Activated CD4-positive, CD25-positive, alpha-beta regulatory T cell treated with anti-CD3 and anti-CD28 coated beads, Interleukin-2, amount 50 U/mL, for 16 hours (primary cell): ENCODE measurements at places on chromosomes 16 and 17.

- no peak for DNase-seq
These were observed 6.1 kb downstream of the TMEM235 start for GRCh38 chr17:78237401-78238012.

- no peak for DNase-seq
These were observed 11.7 kb upstream of the CNTNAP4 start for GRCh38 chr16:76265434-76266045.

DNA sequence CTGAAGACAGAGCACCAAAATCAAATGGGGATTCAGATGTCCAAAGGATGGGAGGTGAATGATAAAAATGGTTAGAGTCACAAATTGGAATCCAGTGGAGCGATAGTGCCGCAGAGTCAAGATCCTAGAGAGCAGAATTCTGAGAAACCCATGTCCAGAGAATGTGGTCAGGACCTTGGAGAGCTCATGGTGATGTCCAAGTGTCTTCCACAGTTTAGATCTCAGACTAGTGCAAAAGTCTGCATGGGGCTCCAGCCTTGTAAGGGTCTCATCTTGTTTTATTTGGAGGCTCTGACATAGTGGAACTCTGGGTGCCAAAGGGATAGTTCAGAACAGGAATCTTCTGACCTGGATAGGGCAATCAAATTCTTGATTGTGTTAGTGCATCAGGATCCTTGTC, 245.9 kb upstream of the HSBP1 start:
- DNase-seq: no peak

GRCh38 chr16:58842156-58842555, 108.0 kb upstream of the GOT2 start:
- DNase-seq: no peak

DNA sequence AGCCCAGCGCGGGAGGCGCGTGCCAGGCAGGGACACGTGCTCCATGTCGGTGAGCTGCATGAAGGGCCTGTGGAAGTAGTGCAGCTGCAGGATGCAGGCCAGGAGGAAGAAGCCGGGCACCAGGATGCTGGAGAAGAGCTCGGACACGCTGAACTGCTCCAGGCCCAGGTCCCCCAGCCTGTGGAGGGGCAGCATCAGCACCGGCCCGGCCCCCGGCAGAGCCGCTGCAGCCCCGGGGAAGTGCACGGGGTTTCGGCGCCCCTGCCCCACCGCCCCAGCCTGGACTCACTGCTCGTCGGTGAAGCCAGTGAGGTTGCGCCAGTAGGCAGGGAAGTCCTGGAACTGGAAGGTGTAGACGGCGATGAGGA, 28.0 kb downstream of the CTU2 start:
- DNase-seq: no peak

- no peak for DNase-seq
These were observed 235.2 kb downstream of the C16orf78 start for GRCh38 chr16:49608779-49609178.

- DNase-seq: no peak
These were observed 104.5 kb downstream of the SNX29 start for GRCh38 chr16:12081048-12081404.

- DNase-seq: no peak
These were observed 802.5 kb downstream of the CDH8 start for GRCh38 chr16:61233713-61234112.

- no peak for DNase-seq
These were observed 21.1 kb downstream of the NPTX1 start for GRCh38 chr17:80455336-80455710.

GRCh38 chr17:78501241-78502036, 75.8 kb downstream of the DNAH17 start:
- no peak for DNase-seq

- no peak for DNase-seq
These were observed 54.0 kb downstream of the MRTFB start for GRCh38 chr16:14125000-14125681.

- no peak for DNase-seq
These were observed 19.9 kb downstream of the MAF start for GRCh38 chr16:79580453-79581191.

GRCh38 chr17:83008186-83008510, 71.3 kb upstream of the METRNL start:
- no peak for DNase-seq

GRCh38 chr17:74295625-74296547, 21.9 kb downstream of the DNAI2 start:
- no peak for DNase-seq
